ENCODE measurements at places on chromosomes 12 and 14. TPM values are rescaled to one million over a fixed set of nuclear protein-coding genes. Genes with fewer than 3 reads are reported as not detected.

GRCh38 chr14:104037903-104038302 is 47.6 kb upstream of the ASPG start:
- H3K36me3 ChIP-seq = peaks cover 2% of the 10 kb centered on the region
- no peak overlapping the region for H3K4me3 ChIP-seq
- no peak overlapping the region for H3K27ac ChIP-seq
- peaks cover 28% of the 10 kb centered on the region for H3K4me1 ChIP-seq

- H3K4me1 ChIP-seq = peaks cover 12% of the 10 kb centered on the region
- no peaks in the 10 kb centered on the region for H3K27me3 ChIP-seq
- H3K36me3 ChIP-seq = peaks cover 42% of the 10 kb centered on the region
- no peak overlapping the region for H3K4me3 ChIP-seq
- H3K27ac ChIP-seq = no peak overlapping the region
These were observed 102.4 kb downstream of the ESR2 start for GRCh38 chr14:64191756-64192155.

The DYNC1H1 gene
- 78.5 TPM for polyA plus RNA-seq

- H3K4me3 ChIP-seq = no peak overlapping the region
- peaks cover 22% of the 10 kb centered on the region for H3K4me1 ChIP-seq
- no peaks in the 10 kb centered on the region for H3K27me3 ChIP-seq
- no peak for DNase-seq
- no peaks in the 10 kb centered on the region for H3K36me3 ChIP-seq
These were observed 99.6 kb downstream of the ARF6 start for GRCh38 chr14:49992448-49992847.

The LTB4R2 gene
- 4.9 TPM for polyA plus RNA-seq

DNA sequence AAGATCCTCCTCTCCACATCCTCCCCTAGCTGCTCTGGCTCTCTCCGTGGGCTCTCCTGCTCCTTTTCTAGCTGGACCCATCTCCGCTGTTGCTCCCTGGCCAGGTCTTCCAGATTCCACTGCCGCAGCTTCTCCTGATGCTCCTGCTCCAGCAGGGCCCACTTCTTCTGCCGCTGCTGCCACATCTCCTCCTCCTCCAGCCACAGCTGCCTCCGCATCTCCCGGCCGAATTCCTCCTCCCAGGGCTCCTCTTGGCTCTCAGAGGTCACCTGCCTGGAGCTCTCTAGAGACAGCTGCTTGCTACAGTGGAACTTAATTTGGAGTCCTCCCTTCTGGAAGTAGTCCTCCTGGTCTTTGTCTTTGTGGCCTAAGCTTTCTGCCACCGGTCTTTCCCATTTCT is 5.5 kb downstream of the FAM186B start:
- H3K36me3 ChIP-seq = no peaks in the 10 kb centered on the region
- no peaks in the 10 kb centered on the region for H3K4me1 ChIP-seq
- DNase-seq = no peak
- no peak overlapping the region for H3K27ac ChIP-seq
- H3K27me3 ChIP-seq = no peaks in the 10 kb centered on the region
- H3K4me3 ChIP-seq = no peak overlapping the region

- DNase-seq = no peak
- no peak overlapping the region for H3K4me3 ChIP-seq
- H3K36me3 ChIP-seq = no peaks in the 10 kb centered on the region
- H3K27ac ChIP-seq = peak overlapping the region; percentile 64
These were observed 87.8 kb downstream of the PAPLN start for GRCh38 chr14:73325063-73325462.

DNA sequence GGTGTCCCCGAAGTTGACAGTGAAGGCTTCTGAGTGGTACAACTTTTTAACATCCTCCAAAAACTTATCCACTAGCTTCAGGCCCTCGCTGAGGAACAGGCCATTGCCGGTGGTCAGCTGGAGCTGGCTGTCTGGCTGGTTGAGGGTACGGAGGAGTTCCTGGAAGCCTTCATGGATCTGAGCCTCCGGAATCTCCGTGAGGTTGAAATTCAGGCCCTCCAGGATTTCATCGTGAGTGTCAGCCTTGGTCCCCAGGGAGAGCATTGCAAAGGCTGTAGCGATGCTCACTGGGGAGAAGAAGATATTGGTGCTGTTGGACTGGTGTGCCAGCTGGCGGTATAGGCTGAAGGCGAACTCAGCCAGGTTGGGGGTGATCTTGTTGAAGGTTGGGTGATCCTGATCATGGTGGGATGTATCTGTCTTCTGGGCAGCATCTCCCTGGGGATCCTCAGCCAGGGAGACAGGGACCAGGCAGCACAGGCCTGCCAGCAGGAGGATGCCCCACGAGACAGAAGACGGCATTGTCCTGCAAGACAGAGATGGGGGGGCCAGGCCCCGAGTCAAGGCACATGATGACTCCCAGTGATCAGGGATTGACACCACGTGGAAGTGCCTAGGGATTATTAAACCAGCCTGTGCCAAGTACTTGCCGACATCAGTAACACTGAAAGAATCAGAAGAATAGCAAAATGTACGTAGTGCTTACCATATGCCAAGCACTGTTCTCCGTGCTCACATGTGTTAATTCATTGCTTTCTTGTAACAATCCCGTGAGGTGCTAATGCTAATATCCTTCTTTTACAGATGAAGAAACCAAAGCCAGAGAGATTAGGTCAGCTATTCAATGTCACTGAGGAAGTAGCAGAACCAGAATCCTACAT is 5.4 kb downstream of the SERPINA1 start:
- DNase-seq = no peak
- no peaks in the 10 kb centered on the region for H3K36me3 ChIP-seq
- no peaks in the 10 kb centered on the region for H3K4me1 ChIP-seq
- no peaks in the 10 kb centered on the region for H3K27me3 ChIP-seq

The PZP gene
- polyA plus RNA-seq = 0.62 TPM

DNA sequence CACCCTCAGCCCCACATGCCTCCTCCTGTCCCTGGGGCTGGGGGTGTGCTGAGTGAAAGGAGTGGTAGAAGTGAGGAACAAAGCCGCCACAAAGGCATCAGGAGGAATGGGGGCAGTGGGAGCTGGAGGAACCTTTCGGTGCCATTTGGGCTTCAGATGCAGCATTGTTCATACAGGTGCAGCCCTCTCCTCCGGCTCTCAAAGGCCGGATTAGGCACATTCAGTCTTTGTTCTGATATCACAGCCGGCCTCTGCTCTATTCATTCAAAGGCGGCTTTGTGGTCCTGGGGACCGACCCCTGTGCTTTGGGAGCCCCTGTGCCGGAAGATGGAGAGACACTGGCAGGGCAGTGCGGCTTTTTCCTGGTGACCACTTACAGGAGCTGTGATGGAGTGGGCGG is 53.2 kb downstream of the SMOC1 start:
- peak overlapping the region; percentile 84 for H3K27ac ChIP-seq
- H3K36me3 ChIP-seq = no peaks in the 10 kb centered on the region
- H3K4me3 ChIP-seq = peak overlapping the region; percentile 60
- no peak for DNase-seq
- peaks cover 30% of the 10 kb centered on the region for H3K4me1 ChIP-seq

DNA sequence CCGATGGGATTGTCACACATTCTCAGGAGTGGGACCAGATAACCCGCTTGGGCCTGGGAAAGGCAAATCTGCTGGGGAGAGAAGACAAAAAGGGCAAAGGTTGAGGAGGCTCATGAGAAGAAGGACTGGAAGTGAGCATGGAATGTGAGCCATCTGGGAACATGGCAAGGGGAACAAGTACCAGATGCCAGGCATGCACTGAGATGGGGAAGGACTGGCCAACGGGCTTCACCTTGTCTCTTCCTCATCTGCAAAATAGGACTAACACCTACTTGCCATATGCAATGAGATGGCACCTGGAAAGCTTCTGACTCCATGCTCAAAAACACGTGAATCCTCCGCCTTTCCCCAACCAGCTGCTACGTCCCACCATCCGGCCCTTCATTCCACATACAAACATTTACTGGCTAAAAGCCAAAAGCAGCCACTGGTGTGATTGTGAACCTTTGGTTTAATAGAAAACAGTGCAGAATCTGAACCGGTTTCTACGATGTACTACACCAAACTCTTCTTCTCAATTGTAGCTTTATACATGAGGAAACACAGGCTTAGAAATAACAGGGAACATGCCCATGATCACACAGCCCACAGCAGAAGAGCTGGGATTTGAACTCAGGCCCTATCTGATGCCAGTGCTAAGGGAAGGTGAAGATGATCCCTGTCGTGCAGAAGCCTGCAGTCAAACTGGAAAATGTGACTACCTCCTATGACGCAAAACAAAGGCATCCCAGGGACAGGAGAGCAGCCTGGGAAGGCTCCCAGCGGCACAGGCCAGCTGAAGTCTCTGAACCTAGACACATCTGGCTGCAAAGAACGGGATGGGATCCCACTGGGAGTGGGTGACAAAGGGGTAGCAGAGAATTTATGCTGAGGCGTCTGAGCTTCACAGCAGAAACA is 112.1 kb downstream of the TTC7B start:
- H3K4me3 ChIP-seq = no peak overlapping the region
- H3K4me1 ChIP-seq = no peaks in the 10 kb centered on the region
- no peak for DNase-seq
- H3K36me3 ChIP-seq = no peaks in the 10 kb centered on the region

GRCh38 chr12:46267825-46268582 is 839 bp downstream of the SLC38A1 start:
- H3K4me1 ChIP-seq = peaks cover 23% of the 10 kb centered on the region
- peaks cover 4% of the 10 kb centered on the region for H3K27me3 ChIP-seq
- peaks cover 6% of the 10 kb centered on the region for H3K36me3 ChIP-seq
- H3K4me3 ChIP-seq = no peak overlapping the region
- H3K27ac ChIP-seq = no peak overlapping the region

The TAS2R14 gene
- not detected for polyA plus RNA-seq

- peaks cover 7% of the 10 kb centered on the region for H3K4me1 ChIP-seq
- peak overlapping the region; percentile 75 for H3K4me3 ChIP-seq
- H3K27ac ChIP-seq = no peak overlapping the region
- no peak for DNase-seq
- no peaks in the 10 kb centered on the region for H3K36me3 ChIP-seq
These were observed 100.7 kb downstream of the APAF1 start for GRCh38 chr12:98745578-98746391.

DNA sequence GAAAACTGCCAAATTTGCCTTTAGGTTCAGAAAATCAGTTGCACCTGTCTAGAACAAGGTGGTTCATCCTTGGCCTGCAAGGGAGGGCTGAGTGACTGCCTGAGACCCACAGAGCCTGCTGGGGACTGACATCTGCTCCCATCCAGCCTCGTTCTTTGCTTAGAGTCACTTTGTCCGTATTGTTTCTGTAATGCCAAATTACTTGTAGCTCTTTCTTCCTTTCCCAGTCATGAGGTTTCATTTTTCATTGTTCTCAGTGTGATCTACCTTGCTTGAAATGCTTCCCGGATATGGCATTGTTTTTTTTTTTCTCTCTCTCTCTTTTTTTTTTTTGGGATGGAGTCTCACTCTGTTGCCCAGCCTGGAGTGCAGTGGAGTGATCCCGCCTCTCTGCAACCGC is 21.3 kb downstream of the TSPAN9 start:
- H3K4me3 ChIP-seq = no peak overlapping the region
- no peaks in the 10 kb centered on the region for H3K4me1 ChIP-seq
- no peak overlapping the region for H3K27ac ChIP-seq
- no peak for DNase-seq

GRCh38 chr14:67532998-67533753 is at the start of gene PLEKHH1:
Gene PLEKHH1 (plus strand): TSS chr14:67533290. CDS start chr14:67541868, 8,578 bp downstream.
- no peaks in the 10 kb centered on the region for H3K36me3 ChIP-seq
- peaks cover 11% of the 10 kb centered on the region for H3K27me3 ChIP-seq
- H3K27ac ChIP-seq = no peak within 1 kb of the TSS
- H3K4me3 ChIP-seq = peak within 1 kb of the TSS; percentile 72
- DNase-seq = peak; percentile 23

The ANKRD9 gene
- 0.22 TPM for polyA plus RNA-seq

DNA sequence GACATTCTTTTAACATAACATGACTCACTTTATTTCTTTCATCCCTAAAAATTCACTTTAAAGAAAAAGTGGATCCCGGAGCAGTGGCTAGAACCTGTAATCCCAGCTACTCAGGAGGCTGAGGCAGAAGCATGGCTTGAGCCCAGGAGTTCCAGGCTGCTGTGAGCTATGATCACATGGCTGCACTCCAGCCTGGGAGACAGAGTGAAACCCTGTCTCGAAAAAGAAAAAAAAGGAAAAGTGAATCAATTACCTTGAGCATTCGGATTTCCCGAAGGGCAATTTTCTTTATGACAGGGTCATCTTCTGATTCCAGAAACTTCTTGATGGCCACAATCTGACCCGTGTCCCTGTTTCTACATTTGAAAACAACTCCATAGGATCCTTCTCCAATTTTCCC is 1.2 kb downstream of the CDKL1 start:
- no peak for DNase-seq
- H3K27me3 ChIP-seq = peaks cover 5% of the 10 kb centered on the region
- H3K27ac ChIP-seq = no peak overlapping the region
- H3K4me1 ChIP-seq = peaks cover 17% of the 10 kb centered on the region
